HFFc6 (cell line): ENCODE measurements at places on chromosomes 7 and 10.

- no peaks in the 10 kb centered on the region for H3K27me3 ChIP-seq
- H3K4me3 ChIP-seq = no peak overlapping the region
- peak overlapping the region; percentile 16; the same call in 1 of the 2 replicates for H3K27ac ChIP-seq
- no peak for DNase-seq
- H3K36me3 ChIP-seq = peaks cover 13% of the 10 kb centered on the region
These were observed 64.9 kb upstream of the GPR22 start for GRCh38 chr7:107404740-107405537.

- no peak for DNase-seq
- no peak overlapping the region for H3K4me3 ChIP-seq
- no peak overlapping the region for H3K27ac ChIP-seq
- H3K27me3 ChIP-seq = peaks cover 57% of the 10 kb centered on the region
- H3K36me3 ChIP-seq = no peaks in the 10 kb centered on the region
These were observed 29.6 kb upstream of the FAM20C start for GRCh38 chr7:162632-163297.

DNA sequence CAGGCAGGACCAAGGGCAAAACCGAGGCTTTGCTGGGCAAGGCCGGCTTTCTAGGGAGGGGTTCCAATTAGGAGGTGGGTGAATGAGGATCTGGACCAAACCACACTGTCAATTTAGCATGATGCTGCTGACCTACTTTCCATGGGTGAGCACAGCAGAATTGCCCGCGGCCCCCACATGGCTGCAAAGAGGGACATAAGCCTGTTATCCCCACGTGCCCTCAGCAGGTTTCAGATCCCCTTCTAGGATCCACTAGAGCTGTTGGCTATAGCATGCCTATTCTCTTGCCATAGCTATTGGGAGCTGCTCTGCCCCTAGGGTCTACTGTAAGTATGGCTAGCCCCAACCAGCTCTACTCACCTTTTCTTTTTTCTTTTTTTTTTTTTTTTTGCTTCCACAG, 102.8 kb downstream of the COL13A1 start:
- no peak overlapping the region for H3K4me3 ChIP-seq
- H3K36me3 ChIP-seq = peaks cover 33% of the 10 kb centered on the region
- peaks cover 14% of the 10 kb centered on the region for H3K4me1 ChIP-seq
- no peak for DNase-seq

- no peak for DNase-seq
- H3K27me3 ChIP-seq = no peaks in the 10 kb centered on the region
- H3K36me3 ChIP-seq = peaks cover 11% of the 10 kb centered on the region; the same call in 1 of the 2 replicates
- no peak overlapping the region for H3K4me3 ChIP-seq
- H3K27ac ChIP-seq = no peak overlapping the region
These were observed 61.4 kb downstream of the AASS start for GRCh38 chr7:122082670-122083069.

DNA sequence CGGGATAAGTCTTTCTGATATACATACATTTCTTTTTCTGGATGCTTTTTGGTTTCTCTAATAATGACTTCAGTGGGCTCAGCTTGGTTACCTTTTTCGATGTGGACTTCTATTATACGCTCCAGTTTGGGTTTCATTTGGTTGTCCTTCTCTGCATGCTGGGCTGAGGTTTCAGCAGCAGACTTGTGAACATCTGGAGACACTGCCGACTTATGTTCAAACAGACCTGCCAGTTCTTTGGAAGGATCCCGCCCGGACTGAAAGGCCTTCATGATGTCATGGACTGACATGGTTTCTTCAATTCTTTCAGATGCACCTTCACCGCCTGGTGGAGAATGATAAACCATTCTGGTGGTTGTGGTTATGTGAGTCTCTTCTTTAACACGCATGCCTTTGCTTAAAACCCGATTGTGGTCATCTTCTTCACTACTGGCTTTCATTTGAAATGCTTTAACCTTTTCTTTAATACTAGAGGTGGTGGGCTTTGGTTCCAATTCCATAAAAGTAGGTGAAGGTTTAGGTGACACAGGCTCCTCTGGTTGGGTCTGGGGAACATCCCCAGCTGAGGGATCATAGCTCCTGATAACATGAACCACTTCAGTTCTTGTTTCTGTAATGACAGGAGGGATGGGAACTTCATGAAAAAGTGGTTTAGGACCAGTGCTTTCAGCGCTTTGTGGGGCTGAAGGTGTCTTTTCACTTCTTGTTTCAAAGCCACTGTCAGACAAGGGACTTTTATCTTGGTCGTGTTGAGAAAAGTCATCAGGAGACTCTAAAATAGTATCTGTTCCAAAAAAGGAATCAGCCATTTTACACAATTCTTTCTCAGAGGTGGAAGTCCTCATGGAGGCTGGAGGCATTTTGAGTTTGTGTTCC, 167.7 kb upstream of the CCDC6 start:
- DNase-seq = no peak
- H3K36me3 ChIP-seq = no peaks in the 10 kb centered on the region
- no peaks in the 10 kb centered on the region for H3K4me1 ChIP-seq
- H3K4me3 ChIP-seq = no peak overlapping the region
- H3K27me3 ChIP-seq = peaks cover 30% of the 10 kb centered on the region
- no peak overlapping the region for H3K27ac ChIP-seq

GRCh38 chr10:103983367-103983911, 16.5 kb downstream of the SLK start:
- peak overlapping the region; percentile 56 for H3K27ac ChIP-seq
- peaks cover 5% of the 10 kb centered on the region; the same call in 1 of the 2 replicates for H3K36me3 ChIP-seq
- no peak overlapping the region for H3K4me3 ChIP-seq
- no peak for DNase-seq
